ENCODE measurements at places on chromosomes 11 and 22.

DNA sequence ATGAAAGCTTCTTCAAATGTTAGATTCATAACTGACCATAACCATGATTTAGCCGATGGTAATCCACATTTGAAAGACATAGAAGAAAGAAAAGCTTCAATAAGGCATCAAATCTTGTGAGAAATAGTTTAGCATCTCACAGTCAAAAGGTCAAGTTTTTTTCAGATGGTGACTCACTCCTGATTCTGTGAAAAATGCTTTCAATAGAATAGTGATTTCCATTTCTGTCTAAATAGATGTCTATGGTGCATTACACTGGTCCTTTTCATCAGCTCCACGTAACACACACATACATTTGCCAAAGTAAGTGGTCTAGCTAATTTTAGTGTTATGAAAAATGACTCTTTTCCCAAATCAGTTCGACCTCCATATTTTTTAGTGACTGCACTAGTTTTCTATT is 139.2 kb downstream of the LRRC4C start:
- no peak for DNase-seq

DNA sequence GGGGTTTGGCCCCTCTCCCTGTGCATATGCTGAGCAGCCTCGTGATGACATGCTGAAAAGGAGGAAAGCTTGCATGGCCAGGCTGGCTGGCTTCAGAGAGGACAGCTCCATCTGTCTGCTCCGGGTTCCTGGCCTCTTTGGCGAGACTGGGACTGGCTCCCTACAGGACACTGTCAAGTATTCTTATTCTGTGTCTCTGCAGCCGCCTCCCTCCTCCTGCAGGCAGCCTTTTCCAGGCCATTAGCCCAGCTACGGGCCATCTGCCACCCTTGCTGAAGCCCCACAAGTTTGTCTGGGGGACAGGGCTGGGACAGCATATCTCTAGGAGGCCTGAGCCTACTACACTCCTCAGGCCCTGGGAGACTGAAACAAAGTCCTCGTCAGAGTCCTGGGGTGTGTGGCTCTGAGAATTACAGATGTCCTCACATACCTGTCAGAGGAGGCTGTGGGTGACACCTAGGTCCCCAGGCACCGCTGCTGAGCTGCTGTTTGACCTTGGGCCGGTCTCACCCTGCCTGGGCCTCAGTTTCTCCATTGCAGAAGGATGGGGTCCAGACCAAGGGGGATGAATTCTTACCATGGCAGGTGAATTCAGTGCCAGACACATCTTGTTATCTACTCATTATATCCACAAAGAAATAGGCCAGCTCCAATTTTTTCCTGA is 11.0 kb downstream of the MRGPRG start:
- DNase-seq, result no peak

DNA sequence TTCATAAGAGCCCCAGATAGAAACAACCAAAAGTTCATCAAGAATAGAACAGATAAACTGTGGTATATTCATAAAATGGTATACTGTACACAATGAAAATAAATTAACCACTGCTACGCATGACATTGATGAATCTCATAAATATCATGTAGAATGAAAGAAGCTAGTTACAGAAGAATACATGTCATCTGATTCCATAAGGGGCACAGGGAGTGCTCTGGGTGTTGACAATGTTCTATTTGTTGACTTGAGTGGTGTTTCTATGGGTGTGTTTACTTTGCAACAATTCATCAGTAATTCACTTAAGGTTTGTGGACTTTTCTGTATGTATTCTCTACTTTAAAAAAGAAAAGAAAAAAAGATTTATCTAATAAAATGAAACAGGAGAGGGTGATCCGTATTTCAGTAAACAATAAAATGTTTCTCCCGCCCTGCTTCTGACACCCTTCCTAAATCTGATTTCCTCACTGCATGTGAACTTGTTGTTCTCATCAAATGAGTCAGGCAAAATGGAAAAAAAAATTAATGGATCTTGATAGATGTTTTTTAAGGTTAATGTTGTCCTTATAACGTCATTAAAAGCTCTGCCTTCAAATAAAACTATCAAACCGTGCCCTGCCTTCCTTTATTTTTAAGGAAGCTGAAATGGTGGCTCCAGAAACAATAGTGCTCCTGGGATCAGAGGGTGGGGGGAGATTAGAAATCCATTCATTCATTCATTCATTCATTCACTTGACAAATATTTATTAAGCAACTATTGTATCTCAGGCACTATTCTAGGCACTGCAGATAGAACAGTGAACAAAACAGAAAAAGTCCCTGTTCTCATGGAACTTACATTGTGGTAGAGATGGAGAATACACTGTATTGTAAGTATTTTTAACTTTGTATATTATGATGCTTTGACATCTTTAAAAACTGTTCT is 77.2 kb upstream of the CD44 start:
- DNase-seq, result no peak

- no peak for DNase-seq
Observed at GRCh38 chr11:65903068-65903481, 2.9 kb upstream of the FOSL1 start.

DNA sequence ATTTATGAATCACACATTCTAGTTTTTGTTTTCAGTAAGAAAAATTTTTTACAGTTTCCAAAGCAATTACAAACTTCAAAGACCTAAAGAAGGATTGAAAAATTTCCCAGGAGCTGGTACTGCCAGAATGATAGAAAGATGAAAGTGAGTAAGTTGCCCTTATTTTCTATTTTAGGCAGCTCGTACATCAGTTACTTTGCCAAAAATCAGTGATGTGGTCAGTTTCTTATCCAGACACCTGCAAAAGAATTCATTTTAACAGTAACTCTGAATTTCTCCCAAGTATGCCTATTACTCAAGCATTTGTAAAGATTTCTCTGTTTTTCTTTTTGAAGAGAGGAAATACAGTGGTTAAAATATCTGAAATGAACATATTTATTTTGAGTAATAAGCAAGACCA is 976.3 kb upstream of the RAG2 start:
- no peak for DNase-seq

- no peak for DNase-seq
Observed at GRCh38 chr11:10818594-10818993, 9.9 kb upstream of the EIF4G2 start.

DNA sequence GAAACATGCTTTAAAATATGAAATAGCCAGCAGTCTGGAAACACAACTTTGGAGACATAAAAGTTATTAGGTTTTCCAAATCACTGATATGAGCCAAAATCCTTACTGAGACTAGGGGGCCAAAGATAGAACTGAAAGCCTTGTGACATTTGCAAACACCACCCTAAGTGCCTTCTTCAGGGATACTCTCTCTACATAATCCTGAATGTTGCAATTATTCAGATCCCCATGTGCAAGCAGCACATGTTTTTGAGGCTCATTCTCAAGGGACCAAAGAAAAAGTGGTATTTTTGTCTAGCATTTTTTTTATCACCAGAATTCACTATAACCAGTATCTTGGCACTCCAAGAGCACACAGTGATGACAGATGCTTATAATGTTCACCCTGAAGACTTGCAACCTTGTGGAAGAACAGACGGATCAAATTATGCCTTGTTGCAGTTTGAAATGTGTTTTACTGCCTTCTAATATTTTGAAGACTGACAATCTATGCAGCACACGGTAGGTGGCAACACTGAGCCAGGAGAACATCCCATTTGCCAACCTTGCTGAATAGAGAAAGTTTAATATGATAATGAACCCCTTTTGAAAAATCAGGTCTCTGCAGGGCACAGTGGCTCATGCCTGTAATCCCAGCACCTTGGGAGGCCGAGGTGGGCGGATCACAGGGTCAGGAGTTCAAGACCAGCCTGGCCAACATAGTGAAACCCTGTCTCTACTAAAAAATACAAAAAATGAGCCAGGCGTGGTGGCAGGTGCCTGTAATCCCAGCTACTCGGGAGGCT is 78.5 kb downstream of the PLEKHA7 start:
- no peak for DNase-seq

DNA sequence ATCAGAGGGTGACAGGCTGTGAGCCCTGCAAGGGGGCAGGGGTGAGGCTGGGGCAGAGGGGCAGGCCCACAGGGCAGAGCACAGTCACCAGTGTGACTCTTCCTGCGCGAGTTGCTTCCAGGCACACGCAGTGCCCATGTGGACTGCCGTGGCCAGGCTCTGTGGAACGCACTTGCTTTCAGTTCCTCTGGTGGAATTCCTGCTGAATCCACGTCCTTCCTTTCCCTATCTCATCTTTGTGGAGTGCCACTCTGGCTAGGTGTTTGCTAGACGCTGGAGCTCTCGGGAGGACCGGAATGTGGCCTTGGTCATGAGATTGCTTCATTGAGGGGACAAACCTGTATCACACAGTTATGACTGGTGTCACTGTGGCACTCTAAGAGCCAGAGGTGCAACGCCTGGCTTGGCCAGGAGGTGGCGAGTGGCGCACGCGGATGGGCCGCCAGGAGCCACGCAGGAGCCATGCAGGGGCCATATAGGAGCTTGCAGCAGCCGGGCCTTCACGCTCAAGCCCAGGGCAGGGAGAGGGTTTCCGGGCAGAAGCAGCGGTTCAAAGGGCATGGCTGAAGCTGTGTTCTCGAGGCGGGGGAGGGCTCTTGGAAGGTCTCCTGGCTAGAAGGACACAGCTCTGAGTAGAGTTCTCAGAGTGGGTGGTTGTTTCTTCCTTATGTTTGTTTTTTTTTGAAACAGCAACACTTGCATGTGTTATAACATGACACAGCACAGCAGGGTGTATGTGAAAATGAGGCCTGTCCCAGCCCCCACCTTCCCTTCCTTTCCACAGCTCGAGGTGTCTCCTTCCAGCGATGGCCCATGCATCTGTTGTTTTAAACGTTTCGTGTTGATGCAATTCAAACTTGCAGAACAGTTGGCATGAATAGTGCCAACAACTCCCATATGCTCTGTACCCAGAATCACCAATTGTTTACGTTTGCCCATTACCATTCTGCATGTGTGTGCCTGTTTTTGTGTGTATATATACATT is 36.2 kb downstream of the TBC1D22A start:
- DNase-seq, result peak; percentile 88

GRCh38 chr11:46117842-46118241 is 3.4 kb downstream of the PHF21A start:
- DNase-seq, result no peak

DNA sequence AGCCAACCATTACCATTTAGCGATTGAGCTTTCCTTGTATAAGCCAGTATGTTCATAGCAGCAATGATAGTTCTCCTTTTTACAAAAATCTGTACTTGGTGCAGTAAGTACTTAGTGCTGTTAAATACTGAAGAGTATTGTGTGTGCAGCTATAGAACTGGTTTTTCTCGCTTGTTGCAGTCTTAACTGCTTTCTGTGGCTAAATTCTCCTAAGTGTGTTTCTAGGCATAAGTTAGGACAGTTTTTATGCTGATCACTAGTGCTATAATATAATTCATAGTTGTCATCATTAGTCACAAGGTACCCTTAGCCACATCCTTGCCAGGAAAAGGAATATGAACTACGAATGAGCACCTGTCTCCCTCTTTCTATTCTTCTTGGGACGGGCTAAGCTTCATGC is 107.7 kb downstream of the GRAMD1B start:
- DNase-seq, result no peak

GRCh38 chr22:37559521-37559900 is 769 bp upstream of the CDC42EP1 start:
- no peak for DNase-seq

- no peak for DNase-seq
Observed at GRCh38 chr22:38309614-38310517, 7.4 kb downstream of the CSNK1E start.

- DNase-seq, result no peak
Observed at GRCh38 chr11:27702811-27703210, 2.6 kb upstream of the BDNF start.

GRCh38 chr22:22942511-22943329 is 55.1 kb downstream of the IGLL5 start:
- DNase-seq, result peak; percentile 96

DNA sequence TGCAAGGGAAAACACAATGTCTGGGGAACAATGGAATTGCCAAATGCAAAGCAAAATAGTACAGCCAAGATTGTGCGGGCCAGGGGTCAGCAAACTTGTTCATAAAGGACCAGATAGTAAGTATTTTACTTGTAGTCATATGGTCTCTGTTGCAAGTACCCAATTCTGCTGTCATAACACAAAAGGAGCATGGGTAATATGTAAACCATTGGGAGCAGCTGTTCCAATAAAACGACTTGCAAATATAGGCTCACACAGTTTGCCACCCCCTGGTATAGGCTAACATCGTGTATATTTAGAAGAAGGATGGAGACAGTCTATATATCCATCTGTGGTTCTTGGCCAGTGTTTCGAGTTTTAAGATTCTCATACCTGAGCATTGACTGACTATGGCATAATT is 15.6 kb downstream of the SDHAF2 start:
- no peak for DNase-seq

DNA sequence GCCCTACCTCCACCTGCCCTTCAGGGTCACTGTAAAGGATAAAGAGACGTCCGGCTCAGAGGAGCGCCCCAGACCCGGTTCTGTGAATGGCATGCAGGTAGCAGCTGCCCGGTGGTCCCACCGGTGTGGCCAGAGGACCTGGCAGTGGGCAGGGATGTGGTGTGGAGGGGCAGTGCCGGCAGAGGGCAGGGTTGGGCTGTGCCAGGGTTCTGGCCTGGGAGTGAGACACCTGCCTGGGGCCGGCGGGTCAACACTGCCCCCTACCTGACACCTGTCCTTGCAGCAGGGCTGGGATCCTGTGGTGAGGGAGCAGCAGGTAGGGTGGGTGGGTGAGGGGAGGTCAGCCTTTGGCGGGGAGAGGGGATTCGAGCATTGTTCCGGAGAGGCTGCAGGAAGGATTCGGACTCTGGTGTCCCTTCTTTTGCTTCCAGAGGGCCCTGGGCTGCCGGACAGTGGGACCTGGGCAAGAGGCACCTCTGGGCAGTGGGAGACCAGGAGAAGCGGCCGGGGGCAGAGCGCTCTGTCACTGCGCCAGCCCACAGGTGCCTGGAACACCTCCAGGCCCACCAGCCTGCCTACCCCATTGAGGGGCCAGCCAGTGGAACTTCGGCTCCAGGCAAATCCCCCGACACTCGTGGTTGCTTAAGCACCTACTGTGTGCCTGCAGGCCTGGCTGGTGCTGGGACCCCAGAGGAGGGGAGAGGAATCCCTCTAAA is 1.6 kb upstream of the PHLDA2 start:
- DNase-seq, result peak; percentile 73

DNA sequence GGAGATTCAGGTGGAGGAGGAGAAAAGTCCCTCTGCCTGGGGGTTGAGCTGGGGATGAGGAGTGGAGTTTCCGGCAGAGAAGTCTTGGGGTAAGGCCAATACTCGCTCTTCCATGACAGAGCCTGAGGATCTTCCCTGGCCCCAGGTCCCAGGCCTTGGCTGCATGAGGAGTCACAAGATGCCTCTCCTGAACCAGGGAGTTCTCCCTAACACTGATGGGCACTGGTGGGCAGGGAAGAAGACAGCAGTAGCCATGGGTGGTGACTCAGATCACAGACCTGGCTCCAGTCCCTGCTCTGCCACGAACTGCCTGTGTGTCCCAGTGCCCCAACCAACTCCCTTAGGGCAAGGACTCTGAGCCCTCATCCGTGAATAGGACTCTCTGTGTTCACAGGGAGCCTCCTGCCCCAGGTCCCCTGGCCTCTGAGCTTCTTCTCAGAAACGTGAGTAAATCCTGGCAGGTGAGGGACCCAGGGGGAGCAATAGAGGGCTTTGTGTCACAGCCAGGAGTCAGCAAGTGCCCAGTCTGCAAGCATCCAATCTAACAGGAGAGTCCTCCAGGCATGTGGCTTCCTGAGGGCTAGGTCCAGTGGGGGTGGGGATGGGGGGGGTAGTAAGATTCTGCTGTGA is 45.5 kb upstream of the FTH1 start:
- no peak for DNase-seq

- peak; percentile 72 for DNase-seq
Observed at GRCh38 chr22:50473855-50474671, 772 bp downstream of the SBF1 start.

GRCh38 chr22:19599626-19600243 is 75.5 kb upstream of the CLDN5 start:
- no peak for DNase-seq

Data from activated CD8-positive, alpha-beta memory T cell treated with anti-CD3 and anti-CD28 coated beads, Interleukin-2, amount 50 U/mL, for 48 hours (primary cell).